A549 treated with DMSO at 1 μM for 4 hours (cell line): ENCODE measurements at places on chromosomes 7 and 10. TPM values are rescaled to one million over a fixed set of nuclear protein-coding genes. Genes with fewer than 3 reads are reported as not detected.

CNNM1 gene
- 19.0 to 22.4 TPM (median 21.5 TPM) in 5 replicates for total RNA-seq

HIP1 gene
- total RNA-seq, result 17.6 to 21.7 TPM (median 19.2 TPM) in 5 replicates

ADIRF gene
- 0.17 TPM in 1 of 5 replicates, not detected in the others for total RNA-seq

CDHR1 gene
- total RNA-seq, result 0.06 to 0.13 TPM (median 0.08 TPM) in 5 replicates

GPR37 gene
- 0.50 to 0.63 TPM (median 0.56 TPM) in 5 replicates for total RNA-seq

CYP26A1 gene
- total RNA-seq, result 2.5 to 3.8 TPM (median 3.0 TPM) in 5 replicates

ASZ1 gene
- not detected in 5 replicates for total RNA-seq

CUZD1 gene
- 0.94 to 1.9 TPM (median 1.3 TPM) in 5 replicates for total RNA-seq

ANKRD61 gene
- 0.50 to 0.99 TPM (median 0.78 TPM) in 5 replicates for total RNA-seq

FOXK1 gene
- total RNA-seq, result 13.1 to 16.8 TPM (median 14.7 TPM) in 5 replicates

HOXA4 gene
- 1.3 to 3.0 TPM (median 2.8 TPM) in 5 replicates for total RNA-seq

NFE2L3 gene
- 9.4 to 10.9 TPM (median 10.0 TPM) in 5 replicates for total RNA-seq

NUTM2A gene
- 0.05 to 0.19 TPM (median 0.12 TPM) in 4 of 5 replicates, not detected in the other for total RNA-seq

OR2A12 gene
- total RNA-seq, result not detected in 5 replicates

OR6B1 gene
- total RNA-seq, result not detected in 5 replicates

BAIAP2L1 gene
- 47.6 to 59.1 TPM (median 55.6 TPM) in 5 replicates for total RNA-seq

SPACDR gene
- 0.45 to 0.90 TPM (median 0.75 TPM) in 4 of 5 replicates, not detected in the other for total RNA-seq

OR6V1 gene
- total RNA-seq, result not detected in 5 replicates

NEBL gene
- 2.7 to 6.5 TPM (median 4.6 TPM) in 5 replicates for total RNA-seq

FAM180A gene
- total RNA-seq, result 0.05 to 0.31 TPM (median 0.08 TPM) in 3 of 5 replicates, not detected in the others
